ENCODE measurements at places on chromosomes 4 and X. TPM values are rescaled to one million over a fixed set of nuclear protein-coding genes. Genes with fewer than 3 reads are reported as not detected.

DNA sequence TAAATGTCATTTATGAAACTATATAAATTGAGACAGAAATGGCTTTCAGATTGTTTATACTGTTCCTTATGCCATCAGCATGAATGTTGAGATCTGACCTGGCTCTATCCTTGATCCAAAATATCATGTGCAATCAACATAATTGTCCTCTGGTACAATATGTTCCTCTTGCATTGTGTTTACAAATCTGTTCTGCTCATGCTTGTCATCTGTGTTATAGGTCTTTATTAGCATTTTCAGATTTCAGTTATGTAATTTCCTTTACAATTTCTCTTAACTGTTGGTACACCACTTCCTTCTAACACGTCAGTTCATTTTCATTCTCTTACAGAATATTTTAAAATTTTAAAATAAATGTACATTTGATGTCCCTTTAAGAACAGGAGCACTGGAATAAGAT is 1.6 kb downstream of the HPGD start:
- H3K4me1 ChIP-seq = peaks cover 3% of the 10 kb centered on the region
- DNase-seq = no peak
- no peak overlapping the region for H3K27ac ChIP-seq
- no peaks in the 10 kb centered on the region for H3K36me3 ChIP-seq

DNA sequence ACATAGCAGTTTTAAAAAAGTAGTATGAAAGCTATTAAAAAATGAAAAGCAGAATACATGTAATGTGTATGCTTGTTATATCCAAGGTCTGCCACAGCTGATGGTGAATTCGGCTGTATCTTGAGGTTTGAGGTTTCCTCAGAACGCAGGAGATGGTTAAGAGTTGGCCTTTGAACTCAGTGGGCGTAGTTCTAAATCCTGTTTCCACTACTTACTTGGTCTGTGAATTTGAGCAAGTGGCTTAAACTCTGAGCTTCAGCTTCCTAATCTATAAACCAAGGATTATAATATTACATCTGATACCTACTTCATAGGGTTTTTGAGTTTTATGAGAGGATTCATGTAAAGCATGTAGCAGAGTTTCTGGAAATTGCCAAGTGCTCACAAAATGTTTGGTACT is 125.2 kb downstream of the STIM2 start:
- no peak overlapping the region for H3K27ac ChIP-seq
- no peaks in the 10 kb centered on the region for H3K4me1 ChIP-seq
- H3K4me3 ChIP-seq = no peak overlapping the region

The BEND2 gene
- not detected for polyA plus RNA-seq

- no peak overlapping the region for H3K27ac ChIP-seq
- H3K4me1 ChIP-seq = no peaks in the 10 kb centered on the region
- no peak for DNase-seq
- no peaks in the 10 kb centered on the region for H3K36me3 ChIP-seq
- no peak overlapping the region for H3K4me3 ChIP-seq
Observed at GRCh38 chrX:46611658-46612362, 38.2 kb downstream of the CHST7 start.

DNA sequence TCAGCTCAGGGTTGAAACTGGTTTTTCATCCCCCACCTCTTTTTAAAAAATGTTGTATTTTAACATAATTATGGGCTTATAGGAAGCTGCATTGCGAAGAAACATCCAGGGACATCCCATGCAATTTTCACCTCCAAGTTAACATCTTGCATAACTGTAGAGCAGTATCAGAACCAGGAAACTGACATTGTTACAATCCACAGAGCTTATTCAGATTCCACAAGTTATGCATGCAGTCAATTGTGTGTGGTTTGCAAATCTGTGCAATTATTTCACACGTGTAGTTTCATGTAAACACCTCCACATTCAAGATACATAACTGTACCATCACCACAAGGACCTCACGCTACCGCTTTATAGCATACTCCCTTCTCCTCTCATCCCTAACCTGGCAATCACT is 97.5 kb upstream of the GATB start:
- H3K4me1 ChIP-seq = no peaks in the 10 kb centered on the region
- H3K4me3 ChIP-seq = no peak overlapping the region
- no peak for DNase-seq

The SUPT20HL2 gene
- 0.04 TPM for polyA plus RNA-seq

- no peak overlapping the region for H3K4me3 ChIP-seq
- H3K36me3 ChIP-seq = no peaks in the 10 kb centered on the region
- H3K27ac ChIP-seq = no peak overlapping the region
- no peaks in the 10 kb centered on the region for H3K4me1 ChIP-seq
- DNase-seq = no peak
Observed at GRCh38 chr4:86220121-86220520, 139.7 kb downstream of the MAPK10 start.

- DNase-seq = peak; percentile 25
- no peaks in the 10 kb centered on the region for H3K4me1 ChIP-seq
- no peaks in the 10 kb centered on the region for H3K27me3 ChIP-seq
Observed at GRCh38 chr4:85147481-85148076, 181.1 kb upstream of the WDFY3 start.

The RHOXF2 gene
- polyA plus RNA-seq = not detected

GRCh38 chrX:39813631-39814277 is 284.0 kb downstream of the BCOR start:
- no peaks in the 10 kb centered on the region for H3K36me3 ChIP-seq
- H3K27me3 ChIP-seq = no peaks in the 10 kb centered on the region
- DNase-seq = no peak

GRCh38 chr4:125322366-125322730 is 7.6 kb downstream of the FAT4 start:
- no peak overlapping the region for H3K27ac ChIP-seq
- peaks cover 4% of the 10 kb centered on the region for H3K4me1 ChIP-seq
- peaks cover 2% of the 10 kb centered on the region for H3K36me3 ChIP-seq
- DNase-seq = no peak
- peaks cover 16% of the 10 kb centered on the region for H3K27me3 ChIP-seq

DNA sequence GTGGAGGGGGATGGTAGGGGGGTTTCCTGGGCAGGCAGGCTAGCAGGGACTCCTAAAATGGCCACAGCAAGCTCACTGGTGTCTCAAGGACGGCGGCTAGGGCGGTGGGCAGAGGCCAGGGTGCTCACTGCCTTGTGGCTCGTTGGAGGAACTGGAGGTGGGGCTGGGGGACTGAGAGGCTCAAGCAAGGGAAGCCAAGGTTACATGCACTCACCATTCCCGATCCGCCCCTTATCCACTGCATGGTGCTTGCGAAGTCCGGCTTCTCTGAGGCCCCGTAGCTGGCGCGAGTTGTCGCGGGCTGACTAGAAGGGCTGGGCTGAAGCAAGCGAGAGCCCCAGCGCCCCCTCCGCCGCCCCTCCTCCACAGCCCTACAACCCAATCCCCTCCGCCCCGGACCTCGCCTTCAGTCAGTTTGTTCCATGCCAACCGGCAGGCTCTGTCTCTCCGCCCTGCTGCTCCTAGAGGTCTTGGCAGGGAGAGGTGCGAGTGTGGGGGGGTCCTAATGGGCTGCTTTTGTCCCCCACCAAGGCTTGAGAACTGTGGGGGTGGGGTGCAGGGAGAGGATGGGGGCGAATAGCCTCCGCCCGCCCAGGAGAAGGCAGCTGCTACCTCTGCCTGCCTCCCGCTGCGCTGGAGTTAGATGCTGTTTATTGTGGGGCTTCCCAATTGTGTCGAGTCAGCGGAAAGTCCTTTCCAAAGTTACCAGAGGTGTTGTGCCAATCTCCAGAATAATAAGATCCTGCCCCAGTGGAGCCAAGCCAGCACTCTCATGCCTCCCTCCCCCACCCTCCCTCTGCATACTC is at the start of gene ARHGEF9:
Gene ARHGEF9, minus strand, starts transcription at position 313 of the 806 bp plus-strand sequence. Its CDS starts 69 bp downstream, at position 244.
- peak within 1 kb of the TSS; percentile 62 for H3K4me3 ChIP-seq
- H3K36me3 ChIP-seq = no peaks in the 10 kb centered on the region
- H3K27ac ChIP-seq = peak within 1 kb of the TSS; percentile 71
- no peaks in the 10 kb centered on the region for H3K27me3 ChIP-seq
- peaks cover 6% of the 10 kb centered on the region for H3K4me1 ChIP-seq

- peaks cover 3% of the 10 kb centered on the region for H3K4me1 ChIP-seq
- no peaks in the 10 kb centered on the region for H3K36me3 ChIP-seq
- peak; percentile 39 for DNase-seq
- peak within 1 kb of the TSS; percentile 44 for H3K4me3 ChIP-seq
- no peak within 1 kb of the TSS for H3K27ac ChIP-seq
- H3K27me3 ChIP-seq = peaks cover 62% of the 10 kb centered on the region
Observed at GRCh38 chr4:140568507-140569306, at the start of gene UCP1. Gene UCP1 (minus strand): TSS chr4:140568961. CDS start chr4:140568729, 232 bp downstream.

DNA sequence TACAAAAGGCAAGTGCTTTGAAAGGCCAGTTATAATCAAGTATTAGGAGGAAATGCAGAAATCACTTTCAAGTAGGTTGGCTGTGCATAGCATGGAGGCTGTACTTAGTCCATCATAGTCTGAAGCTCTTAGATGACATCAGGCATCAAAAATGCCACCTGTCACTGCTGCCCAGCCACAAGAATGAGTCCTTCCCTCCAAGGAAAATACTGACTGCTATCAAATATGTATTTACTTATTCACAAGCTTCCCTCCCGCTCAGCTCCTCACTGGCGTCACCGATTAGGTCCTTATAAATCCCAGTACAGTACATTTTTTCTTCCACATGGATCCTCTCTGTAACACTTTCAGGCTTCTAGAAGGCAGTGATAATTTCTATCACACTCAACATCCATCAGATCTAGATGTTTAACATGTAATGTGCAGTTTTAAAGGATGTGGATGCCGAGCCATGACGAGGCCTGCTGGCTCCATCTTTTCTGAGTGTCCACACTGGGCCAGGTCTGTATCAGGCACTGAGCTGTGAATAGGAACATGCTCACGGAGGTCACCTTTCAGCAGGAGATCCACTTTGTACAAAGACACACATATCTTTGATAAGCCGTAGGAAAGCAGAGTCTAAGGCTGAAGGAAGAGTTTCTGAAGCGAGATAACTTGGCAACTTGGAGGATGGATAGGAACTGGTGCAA is 121.9 kb downstream of the PALLD start:
- no peak overlapping the region for H3K4me3 ChIP-seq
- H3K27me3 ChIP-seq = no peaks in the 10 kb centered on the region
- no peaks in the 10 kb centered on the region for H3K36me3 ChIP-seq
- no peak overlapping the region for H3K27ac ChIP-seq
- DNase-seq = no peak
- no peaks in the 10 kb centered on the region for H3K4me1 ChIP-seq

The SMAD1 gene
- 46.2 TPM for polyA plus RNA-seq

DNA sequence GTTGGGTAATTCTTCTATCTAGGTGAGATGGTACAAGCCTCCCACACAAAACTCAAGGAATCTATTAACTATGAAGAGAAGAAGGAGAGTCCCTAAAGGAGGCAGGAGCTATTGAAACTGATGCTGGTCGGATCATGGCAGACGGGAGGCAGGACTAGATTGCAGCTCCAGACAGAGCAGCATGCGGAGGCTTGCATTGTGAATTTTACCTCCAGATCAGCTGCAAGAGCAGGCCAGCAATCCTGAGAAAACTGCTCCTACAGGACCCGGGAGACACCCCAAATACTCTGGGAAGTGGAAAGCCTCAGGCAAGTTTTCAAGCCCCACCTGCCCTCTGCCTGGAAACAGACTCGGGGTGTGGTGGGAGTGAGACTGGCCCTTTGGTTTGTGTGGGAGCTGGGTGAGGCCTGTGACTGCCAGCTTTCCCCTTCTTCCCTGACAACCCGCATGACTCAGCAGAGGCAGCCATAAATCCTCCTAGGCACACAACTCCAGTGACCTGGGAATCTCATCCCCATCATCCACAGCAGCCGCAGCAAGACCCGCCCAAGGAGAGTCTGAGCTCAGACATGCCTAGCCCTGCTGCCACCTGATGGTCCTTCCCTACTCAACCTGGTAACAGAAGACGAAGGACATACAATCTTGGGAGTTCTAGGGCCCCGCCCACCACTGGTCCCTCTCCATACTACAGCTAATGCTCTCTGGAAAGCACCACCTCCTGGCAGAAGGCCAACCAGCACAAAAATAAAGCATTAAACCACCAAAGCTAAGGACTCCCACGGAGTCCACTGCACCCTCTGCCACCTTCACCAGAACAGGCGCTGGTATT is 30.9 kb downstream of the GATB start:
- no peaks in the 10 kb centered on the region for H3K27me3 ChIP-seq
- DNase-seq = peak; percentile 19
- no peak overlapping the region for H3K4me3 ChIP-seq
- peak overlapping the region; percentile 25 for H3K27ac ChIP-seq
- H3K36me3 ChIP-seq = no peaks in the 10 kb centered on the region
- H3K4me1 ChIP-seq = peaks cover 3% of the 10 kb centered on the region

DNA sequence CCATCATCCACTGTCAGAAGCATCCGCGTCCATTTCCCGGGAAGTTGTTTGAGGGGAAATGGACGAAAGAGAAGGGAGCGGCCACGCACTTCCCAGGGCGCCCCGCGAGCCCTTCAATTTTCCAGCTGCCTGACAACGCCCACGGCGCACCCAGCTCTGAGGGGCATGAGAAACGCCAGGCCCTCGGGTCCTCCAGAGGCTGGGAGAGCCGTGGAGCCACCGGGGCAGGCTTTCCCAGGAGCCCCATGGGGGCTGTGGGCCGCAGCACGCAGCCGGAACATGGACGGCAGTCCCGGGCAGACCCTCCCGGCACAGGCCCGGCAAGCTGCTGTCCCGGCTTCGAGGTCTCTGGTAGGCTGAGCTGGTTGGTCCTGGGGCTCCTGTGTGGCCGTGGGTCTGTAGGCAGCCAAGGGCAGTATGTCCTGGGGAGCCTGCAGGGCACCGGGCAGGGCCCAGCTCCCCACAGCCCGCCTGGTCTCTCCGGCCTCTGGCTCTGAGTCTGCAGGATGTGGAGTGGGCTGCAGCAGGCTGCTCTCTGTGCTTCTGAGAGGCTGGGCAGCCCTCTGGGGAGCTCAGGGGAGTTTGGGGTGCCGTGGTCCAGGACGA is 115.2 kb downstream of the FAM53A start:
- no peak overlapping the region for H3K27ac ChIP-seq
- peaks cover 24% of the 10 kb centered on the region for H3K27me3 ChIP-seq
- H3K36me3 ChIP-seq = no peaks in the 10 kb centered on the region
- no peak for DNase-seq
- peaks cover 13% of the 10 kb centered on the region for H3K4me1 ChIP-seq
